Kidney (tissue), 22 donors: ENCODE measurements at places on chromosomes 5 and 9. TPM values are rescaled to one million over a fixed set of nuclear protein-coding genes. Genes with fewer than 3 reads are reported as not detected.

The ADGRD2 gene
- total RNA-seq: not detected

The BTNL8 gene
- 0.19 TPM for total RNA-seq

DNA sequence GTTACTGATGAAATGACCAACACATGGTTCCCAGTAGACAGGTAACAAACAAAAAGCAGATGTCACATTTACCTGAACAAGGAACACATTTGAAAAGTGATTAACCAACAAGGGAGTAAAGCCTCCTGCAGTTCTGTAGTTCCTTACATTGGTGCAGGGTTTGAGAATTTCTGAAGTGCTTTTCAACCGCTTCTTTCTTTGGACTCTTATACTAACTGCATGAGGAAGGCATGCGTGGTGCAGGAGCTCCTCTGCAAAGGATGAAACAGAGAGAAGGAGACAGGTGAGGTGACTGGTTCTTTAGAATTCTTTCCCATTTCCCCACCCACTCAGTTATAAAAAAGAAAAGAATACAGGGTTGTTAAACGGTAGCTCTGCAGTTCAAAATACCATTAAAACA lies 4.6 kb upstream of the IL9 start:
- DNase-seq: no peak

DNA sequence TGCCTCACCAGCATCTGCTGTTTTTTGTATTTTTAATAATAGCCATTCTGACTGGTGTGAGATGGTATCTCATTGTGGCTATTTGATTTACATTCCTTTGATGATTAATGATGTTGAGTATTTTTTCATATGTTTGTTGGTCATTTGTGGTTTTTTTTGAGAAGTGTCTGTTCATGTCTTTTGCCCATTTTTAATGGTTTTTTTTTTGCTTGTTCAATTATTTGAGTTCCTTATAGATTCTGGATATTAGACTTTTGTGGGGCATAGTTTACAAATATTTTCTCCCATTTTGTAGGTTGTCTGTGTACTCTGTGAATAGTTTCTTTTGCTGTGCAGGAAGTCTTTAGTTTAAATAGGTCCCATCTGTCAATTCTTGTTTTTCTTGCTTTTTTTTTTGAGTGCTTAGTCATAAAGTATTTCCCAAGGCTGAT lies 148.1 kb downstream of the NPR3 start:
- DNase-seq: no peak

The NUDT2 gene
- total RNA-seq: 12.6 TPM

The SLC2A8 gene
- total RNA-seq: 15.3 TPM
